Stimulated activated CD4-positive, alpha-beta T cell treated with anti-CD3 and anti-CD28 coated beads, Interleukin-15, amount 100 ng/mL, for 1 hour (primary cell): ENCODE measurements at places on chromosomes 7 and 10.

DNA sequence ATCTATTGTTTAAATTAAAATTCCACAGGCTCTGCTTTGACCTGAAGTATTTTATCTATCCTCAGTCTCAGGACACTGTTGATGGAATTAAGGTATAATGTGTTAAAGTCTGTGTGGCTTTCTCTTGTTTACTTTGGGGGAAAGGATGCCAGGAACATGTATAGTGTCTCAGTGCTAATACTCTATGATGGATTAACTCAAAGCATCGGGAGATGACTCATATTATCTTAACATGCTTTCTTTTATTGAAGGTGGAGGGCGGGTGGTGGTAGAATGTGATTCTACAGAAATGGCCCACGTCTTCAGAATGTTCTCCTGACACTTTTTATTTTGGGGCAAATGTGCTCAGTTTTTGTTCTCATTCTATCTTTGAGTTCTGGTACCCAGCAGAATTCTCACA lies 189.0 kb downstream of the ANKRD30A start:
- DNase-seq, result no peak

DNA sequence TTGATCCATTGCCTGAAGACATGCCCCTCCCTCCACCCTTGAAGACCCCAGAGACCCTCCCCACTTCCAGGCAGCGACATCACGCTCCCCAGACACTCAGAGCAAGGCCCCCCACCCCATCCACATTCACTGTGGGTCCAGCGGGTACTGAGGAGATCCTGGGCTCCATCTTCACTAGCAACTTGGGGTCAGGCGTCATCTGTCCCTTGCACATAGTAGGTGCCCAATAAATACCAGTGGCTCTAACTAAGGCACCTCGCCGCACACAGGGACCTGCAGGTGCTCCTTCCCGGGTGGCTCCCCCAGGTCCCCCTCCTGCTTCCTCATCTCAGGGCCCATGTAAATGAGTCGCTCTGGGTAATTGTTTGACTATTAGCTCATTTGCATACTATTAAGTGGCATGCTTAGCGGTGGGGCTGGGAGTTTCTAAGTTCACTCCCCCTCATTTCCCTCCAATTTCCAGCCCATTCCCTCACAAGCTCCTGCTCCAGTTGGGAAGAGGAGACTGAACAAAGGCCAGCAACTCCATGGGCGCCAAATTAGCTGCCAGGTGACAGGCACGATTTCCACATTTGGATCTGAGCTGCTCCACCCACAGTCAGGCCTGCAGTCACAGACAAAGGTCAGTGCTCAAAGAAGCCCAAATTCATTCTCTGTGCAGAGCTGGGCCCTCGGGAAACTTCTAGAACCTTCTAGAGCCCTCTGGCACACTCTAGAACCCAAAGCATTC lies 29.7 kb downstream of the EBF3 start:
- DNase-seq, result no peak

GRCh38 chr10:117412469-117413010 lies 37.3 kb upstream of the PDZD8 start:
- no peak for DNase-seq

GRCh38 chr10:119502209-119502608 lies 40.3 kb downstream of the RGS10 start:
- peak; percentile 58 for DNase-seq

DNA sequence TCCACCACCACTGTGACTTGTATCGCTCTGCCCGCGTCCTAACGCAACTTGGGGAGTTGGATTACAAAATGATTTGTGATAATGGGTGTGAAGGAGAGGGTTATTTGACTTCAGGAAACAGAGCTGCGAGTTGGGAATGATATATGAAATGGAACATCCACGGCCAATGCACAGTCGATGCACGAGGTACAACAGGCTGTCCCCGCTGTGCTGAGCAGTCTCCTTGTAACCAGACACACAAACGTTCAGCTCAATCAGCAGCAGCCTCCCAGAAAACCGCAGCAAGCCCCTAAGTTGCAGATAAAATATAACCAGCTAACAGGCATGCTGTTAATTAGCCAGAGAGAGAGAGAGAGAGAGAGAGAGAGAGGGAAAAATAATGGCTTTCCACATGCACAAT lies 332.7 kb upstream of the MGMT start:
- DNase-seq, result no peak

DNA sequence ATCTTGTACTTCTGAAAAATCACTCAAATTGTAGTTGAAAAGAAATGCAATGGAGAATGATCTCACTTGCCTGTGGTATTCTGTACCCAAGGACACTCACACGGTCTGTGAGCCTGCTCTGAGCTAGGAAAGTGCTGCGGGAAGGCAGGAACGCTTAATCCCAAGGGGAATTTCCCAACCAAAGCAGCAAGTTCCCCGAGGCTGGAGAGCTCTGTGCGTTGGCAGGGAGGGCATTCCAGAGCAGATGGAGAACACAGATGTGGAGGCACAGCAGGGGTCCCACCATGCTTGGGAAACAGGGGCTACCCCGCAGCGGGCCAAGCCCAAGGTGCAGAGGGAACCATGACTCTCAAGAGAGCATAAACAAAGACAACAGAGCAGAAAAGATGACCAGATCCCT lies 13.6 kb downstream of the SVIL start:
- no peak for DNase-seq

DNA sequence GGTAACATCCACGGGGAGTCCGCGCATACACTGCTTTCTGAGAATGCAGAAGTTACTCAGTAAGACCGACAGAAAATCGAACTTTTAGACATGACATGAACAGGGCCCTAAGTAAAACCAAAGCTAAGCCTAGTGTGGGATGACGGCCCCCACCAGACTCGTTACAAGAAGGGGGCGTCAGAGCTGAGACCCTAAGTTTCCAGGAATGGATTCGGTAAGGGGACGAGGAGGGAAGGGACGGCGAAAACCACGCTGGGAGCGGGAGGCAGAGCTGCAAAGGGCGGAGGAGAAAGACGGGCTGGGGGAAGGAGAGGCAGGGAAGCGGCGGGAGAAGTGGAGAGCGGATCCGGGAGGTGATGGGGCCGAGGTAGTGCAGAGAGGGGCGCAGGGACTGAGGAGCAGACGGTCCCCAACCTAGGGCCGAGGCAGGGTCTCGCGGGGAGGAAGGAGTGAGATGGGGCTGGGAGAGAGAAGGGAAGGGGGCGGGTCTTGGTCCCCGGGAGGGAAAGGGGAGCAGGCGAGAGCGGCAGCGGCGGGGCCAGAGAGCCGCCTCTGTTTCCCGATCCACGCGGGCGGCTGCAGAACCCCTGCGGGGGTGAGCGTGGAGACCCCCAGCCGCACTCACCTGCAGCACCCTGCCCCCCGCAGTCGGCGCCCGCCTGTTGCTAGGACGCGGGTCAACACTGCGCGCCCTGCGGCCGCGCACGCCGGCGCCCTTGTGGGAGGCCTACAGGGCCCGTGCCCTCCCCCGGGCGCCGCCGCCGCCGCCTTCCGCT lies 513 bp downstream of the ODAD2 start:
- DNase-seq, result no peak

GRCh38 chr7:112112822-112113255 lies 93.4 kb downstream of the DOCK4 start:
- no peak for DNase-seq

DNA sequence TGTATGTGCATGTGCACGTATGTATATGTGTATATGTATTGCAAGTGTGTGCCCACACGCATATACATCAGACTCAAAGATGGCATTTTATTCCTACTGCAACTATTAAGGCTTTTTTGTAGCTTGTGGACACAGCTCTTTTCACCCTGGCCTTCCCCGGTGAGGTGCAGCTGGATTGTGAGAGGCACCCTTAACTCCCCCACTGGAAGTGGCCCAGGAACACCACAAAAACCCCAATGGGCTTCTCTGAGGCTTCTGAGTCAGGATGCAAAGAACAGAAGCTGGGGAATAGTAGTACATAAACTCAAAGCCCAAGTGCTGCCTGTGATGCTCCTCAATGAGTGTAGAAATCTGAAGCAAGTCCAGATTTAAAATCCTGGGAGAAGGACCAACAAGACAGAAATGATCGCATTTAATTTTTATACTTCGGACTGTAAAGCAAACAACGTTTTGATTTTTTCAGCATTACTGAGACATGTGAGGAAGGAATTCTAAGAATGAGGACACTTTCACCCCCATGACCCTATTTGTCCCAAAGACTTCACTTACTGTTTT lies 369.2 kb upstream of the MGMT start:
- DNase-seq, result no peak

- no peak for DNase-seq
Measured at GRCh38 chr10:132508581-132509443, 28.8 kb upstream of the INPP5A start.
